NAMALWA (cell line): ENCODE measurements at places on chromosomes 7 and 10.

GRCh38 chr7:85447004-85447403 is 260.1 kb upstream of the SEMA3D start:
- no peak for DNase-seq

DNA sequence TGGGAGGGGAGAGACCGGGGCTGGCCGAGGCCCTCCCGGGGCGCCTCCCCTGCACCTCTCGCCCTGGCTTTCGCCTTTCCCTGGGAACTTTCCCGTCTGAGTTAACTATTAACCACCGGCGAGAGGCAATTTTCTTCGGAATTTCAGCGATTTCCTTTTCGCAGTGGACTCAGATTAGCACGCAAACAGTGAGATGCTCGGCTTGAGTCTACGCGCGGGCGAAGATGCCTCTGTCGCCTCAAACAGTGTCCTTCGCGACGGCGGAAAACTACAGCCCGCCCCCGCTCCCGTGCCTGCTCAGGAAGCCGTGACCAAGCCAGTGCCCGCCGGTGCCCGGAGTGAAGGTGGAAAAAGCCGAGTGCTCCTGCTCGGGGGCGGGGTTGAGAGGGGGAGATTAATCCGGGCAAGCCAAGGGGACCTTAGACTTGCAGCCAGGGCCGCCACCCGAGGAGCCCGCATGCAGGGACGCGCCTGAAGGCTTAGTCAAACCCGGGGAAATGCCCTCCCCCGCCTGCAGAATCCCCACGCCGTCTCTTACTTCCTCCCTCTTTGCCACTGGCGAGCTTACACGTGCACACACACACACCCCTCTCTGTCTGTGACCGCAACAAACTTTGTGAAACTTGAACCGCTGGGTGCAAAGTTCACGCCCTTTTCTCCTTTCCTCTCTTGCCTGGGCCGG is 14.5 kb upstream of the PAX2 start:
- DNase-seq = no peak

GRCh38 chr7:142437741-142438140 is 179.9 kb upstream of the PRSS58 start:
- DNase-seq = no peak

- DNase-seq = no peak
Observed at GRCh38 chr10:11615396-11615795, 3.9 kb upstream of the USP6NL start.

- no peak for DNase-seq
Observed at GRCh38 chr7:72538856-72539255, 126.7 kb upstream of the CALN1 start.

DNA sequence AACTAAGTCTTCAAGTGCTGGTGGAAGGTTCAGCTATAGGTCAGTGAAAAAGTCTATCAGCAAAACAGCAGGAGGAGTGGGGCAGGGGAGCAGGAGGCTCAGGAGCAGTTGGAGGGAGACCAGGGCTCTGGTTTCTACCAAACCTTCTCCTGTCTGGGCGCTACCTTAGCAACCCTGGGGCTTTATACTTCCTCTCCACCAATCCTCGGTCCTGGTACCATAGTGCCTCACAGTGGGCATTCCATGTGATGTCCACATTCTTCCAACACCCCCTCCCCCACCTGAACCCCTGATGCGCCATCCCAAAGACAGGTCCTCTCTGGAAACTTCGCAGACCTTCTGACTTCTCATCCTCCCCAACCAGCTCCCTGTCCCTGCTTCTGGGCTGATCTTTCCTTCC is 25.3 kb upstream of the ACSM6 start:
- DNase-seq = no peak

DNA sequence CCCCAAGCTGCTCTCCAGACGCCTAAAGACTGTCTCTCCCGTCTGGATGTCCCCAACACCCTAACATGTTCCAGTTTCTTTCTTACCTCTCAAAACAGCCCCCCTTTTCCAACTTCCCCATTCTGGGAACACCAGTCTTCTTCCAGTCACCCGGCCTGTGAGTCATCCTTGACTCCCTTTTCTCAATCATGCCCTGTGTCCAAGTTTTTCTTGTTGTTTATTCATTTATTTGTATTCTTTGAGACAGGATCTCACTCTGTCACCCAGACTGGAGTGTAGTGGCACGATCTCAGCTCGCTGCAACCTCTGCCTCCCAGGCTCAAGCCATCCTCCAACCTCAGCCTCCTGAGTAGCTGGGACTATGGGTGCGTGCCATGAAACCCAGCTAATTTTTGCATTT is 15.6 kb downstream of the SNX10 start:
- no peak for DNase-seq

GRCh38 chr7:46811529-46811928 is 770.4 kb downstream of the TNS3 start:
- DNase-seq = no peak

DNA sequence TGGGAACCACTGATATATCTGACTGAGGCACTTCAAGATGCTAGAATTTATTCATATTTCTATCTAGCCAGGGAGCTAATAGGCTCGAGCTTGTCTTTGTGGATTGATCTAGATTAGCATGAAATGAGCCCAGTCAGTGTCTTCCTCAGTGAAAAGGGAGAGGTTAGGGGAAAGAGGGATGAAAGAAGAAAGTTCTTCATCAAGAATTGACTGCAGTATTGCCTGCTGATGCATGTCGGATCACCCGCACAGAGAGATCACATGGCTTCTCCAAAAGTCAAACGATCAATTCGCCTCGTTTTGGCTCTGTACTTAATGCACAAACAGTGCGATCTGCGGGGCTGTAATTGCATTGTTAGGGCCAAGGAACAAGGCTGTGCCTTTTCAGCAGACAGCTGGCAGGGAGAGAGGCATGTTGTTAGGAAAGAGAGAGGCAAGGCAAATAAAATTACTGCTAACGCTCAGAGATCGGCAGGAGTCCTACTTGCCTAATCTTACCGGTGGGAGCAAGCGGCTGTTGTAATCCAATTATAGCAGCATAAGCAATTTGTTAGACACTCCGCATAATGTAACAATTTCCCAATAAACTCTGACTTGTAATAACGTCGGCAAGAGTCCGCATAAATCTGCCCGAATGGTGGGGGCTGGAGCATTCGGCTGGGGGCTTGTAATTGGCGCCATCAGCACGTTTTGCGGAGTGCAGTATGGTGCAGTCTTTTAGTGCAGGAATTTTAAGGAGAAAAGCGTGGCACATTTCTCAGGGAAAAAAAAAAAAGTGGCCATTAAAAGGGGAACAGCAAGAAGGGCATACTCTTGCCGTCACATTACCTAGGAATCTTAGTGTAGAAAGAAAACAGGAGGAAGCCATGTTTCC is 102.1 kb downstream of the POLL start:
- DNase-seq = no peak

DNA sequence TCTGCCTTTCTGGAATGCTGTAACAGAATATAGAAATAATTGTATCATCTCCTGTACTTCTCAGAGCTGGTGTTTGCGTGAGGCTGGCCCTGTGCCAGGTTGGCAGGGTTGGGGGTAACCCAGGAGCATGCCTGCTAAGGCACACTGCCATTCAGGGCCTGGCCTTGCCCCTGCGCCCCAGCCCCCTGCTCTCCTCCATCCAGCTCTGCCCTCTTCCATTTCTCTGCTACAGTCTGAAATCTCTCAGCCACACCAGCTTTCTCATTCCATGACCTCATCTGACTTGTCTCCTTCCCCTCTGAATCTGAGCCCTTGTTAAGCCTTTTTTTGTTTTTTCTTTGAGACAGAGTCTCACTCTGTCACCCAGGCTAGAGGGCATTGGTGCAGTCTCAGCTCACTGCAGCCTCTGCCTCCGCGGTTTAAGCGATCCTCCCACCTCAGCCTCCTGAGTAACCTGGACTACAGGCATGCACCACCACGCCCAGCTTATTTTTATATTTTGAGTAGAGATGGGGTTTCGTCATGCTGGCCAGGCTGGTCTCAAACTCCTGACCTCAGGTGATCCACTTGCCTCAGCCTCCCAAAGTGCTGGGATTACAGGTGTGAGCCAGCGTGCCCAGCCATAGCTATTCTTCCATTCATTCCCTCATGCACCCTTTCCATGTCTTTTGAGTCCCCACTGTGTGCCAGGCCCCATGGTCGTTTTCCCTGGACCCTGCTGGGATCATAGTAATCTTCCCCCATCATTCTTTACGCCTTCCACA is 206.8 kb downstream of the CUX1 start:
- DNase-seq = no peak

GRCh38 chr7:77265666-77266065 is 66.0 kb upstream of the FGL2 start:
- DNase-seq = peak; percentile 18

DNA sequence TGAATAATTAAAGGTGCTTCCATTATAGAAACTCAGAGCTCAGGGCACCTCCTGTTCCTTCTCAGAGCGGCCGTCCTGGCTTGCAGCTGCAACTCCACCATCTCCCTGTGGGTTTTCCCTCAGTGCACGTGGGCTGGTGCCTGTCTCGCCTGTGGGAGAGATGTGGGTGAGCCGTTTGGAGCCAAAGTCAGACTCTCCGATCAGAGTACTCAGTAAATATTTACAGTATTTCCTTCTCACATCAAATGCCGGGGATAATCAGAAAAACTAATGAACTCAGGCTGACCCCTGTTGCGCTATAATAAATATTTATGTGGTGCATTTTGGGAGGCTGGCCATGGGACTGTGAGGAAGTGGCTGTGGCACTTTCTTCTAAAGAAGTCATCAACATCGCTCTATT is 155.8 kb upstream of the HABP2 start:
- DNase-seq = no peak

DNA sequence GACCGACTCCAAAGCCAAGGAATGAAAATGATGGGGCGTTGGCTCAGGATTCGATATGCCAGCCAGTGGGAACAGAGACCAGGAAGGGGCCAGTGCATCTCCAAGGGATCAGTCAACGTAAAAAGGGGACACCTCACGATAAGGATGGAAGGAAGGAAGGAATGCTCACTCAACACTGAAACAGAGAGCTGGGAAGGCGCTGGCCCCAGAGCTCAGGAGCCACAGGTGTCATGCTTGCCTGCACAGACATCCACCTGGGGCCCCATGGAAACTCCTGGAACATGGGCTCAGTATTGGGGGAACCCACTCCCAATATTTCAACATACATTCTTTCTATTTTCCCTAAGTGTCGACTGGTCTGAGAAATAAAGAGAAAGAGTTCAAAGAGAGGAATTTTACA is 5.3 kb downstream of the MMRN2 start:
- DNase-seq = no peak
